ENCODE measurements at places on chromosomes 13 and 19. TPM values are rescaled to one million over a fixed set of nuclear protein-coding genes. Genes with fewer than 3 reads are reported as not detected.

The KLK12 gene
- total RNA-seq, result not detected

The IZUMO2 gene
- not detected for total RNA-seq

The TNFSF13B gene
- total RNA-seq, result 16.6 TPM

The CNN1 gene
- not detected for total RNA-seq

The ZFP14 gene
- total RNA-seq, result 6.6 TPM

The TBCB gene
- total RNA-seq, result 169 TPM

The ETFB gene
- 109 TPM for total RNA-seq

The DENND1C gene
- total RNA-seq, result 117 TPM

The CYP2A6 gene
- not detected for total RNA-seq

The CYP4F2 gene
- total RNA-seq, result not detected

The PROZ gene
- total RNA-seq, result not detected

The MYADM gene
- total RNA-seq, result 91.4 TPM

The FCGBP gene
- 4.8 TPM for total RNA-seq
